ENCODE measurements at places on chromosomes 16 and 17.

DNA sequence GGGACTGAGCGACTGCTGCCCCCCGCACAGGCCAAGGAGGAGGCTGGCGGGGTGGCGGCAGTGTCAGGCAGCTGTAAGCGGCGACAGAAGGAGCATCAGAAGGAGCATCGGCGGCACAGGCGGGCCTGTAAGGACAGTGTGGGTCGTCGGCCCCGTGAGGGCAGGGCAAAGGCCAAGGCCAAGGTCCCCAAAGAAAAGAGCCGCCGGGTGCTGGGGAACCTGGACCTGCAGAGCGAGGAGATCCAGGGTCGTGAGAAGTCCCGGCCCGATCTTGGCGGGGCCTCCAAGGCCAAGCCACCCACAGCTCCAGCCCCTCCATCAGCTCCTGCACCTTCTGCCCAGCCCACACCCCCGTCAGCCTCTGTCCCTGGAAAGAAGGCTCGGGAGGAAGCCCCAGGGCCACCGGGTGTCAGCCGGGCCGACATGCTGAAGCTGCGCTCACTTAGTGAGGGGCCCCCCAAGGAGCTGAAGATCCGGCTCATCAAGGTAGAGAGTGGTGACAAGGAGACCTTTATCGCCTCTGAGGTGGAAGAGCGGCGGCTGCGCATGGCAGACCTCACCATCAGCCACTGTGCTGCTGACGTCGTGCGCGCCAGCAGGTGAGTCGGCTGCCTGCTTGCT lies 5.6 kb upstream of the TMEM88 start:
- DNase-seq, result no peak

GRCh38 chr16:1208239-1208830 lies 16.7 kb downstream of the TPSG1 start:
- no peak for DNase-seq

DNA sequence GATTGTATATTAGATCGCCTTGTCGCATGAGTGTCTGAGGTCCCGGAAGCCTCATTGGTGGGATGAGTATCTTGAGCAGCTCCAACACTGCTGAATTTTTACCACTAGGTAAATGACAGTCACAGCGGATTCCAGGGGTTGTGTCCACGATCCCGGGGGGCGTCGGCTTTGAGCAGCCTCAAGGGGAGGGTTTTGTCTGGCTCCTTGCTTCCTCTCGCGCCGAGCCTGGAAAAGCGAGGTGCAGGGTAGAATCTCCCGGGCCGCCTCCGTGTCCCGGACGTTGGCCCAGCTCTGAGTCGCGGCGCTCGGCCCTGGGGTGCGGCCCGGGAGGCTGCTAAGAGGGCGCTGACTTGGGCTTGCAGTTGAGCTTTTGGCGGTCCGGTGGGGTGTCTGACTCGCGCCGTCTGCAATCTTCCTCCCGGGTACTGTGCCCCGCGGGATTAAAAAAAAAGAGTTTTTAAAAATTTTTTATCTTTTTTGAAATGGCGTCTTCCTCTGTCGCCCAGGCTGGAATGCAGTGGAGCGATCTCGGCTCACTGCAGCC lies 4.5 kb downstream of the OR1F1 start:
- no peak for DNase-seq

DNA sequence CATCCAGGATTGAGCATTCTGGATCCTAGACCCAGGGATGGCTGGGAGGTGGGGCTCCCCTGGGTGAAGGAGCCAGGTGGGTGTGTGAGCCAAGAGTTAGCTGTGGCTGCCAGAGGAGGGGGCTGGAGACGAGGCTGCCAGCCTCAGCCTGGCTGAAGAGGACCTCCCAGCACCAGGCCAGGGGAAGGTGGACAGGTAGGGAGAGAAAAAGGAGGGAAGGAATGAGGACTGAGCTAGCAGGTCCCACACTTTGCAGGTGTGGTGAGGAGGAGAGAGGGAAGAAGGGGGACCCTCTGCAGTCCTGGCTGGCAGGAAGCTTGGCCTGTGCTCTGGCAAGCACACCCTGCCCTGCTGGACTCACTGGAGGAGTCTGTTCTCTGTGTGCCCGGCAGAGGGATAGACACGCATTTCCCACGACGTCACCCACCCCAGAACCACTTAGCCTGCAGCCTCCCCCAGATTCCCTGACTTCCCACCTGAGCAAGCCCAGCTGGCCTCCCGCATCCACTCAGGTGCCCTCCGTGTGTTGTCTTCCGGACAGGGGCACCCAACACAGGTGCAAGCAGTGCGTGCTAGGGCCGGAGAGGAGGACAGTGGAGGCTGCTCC lies 42.0 kb downstream of the SOCS3 start:
- DNase-seq, result no peak

DNA sequence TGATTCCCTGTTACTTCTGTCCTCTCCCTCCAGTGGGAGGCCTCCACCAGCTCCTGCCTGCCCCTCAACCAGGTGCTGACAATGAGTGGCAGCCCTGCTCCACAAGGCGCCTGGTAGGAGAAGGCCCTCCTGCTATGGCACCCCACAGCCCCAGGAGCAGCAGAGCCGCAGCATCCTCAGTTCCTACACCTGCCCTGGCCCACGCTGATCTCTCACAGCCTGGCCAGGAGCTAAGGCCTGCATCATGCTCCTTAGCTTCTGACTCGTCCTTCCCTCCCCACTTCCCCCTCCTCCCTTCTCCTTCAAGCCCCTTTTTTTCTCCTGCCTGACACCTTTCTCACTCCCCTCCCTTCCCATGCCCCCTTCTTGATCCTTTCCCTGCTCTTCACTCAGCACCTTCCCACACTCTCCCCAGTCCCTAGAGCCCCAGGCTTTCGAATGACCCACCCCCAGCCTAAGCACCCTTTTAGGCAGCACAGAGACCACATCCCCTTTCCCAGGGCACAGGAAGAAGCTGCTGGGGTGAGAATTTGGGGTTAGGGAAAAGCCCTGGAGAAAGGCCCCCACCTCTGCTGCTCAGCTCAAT lies 6.5 kb downstream of the PROCA1 start:
- DNase-seq, result no peak

- no peak for DNase-seq
Observed at GRCh38 chr17:17137731-17138585, 68.2 kb downstream of the PLD6 start.

- DNase-seq, result no peak
Observed at GRCh38 chr16:88606148-88606757, 32.1 kb upstream of the IL17C start.

- no peak for DNase-seq
Observed at GRCh38 chr16:87582216-87582965, 19.9 kb upstream of the JPH3 start.

- no peak for DNase-seq
Observed at GRCh38 chr17:68036304-68037147, 991 bp downstream of the KPNA2 start.

DNA sequence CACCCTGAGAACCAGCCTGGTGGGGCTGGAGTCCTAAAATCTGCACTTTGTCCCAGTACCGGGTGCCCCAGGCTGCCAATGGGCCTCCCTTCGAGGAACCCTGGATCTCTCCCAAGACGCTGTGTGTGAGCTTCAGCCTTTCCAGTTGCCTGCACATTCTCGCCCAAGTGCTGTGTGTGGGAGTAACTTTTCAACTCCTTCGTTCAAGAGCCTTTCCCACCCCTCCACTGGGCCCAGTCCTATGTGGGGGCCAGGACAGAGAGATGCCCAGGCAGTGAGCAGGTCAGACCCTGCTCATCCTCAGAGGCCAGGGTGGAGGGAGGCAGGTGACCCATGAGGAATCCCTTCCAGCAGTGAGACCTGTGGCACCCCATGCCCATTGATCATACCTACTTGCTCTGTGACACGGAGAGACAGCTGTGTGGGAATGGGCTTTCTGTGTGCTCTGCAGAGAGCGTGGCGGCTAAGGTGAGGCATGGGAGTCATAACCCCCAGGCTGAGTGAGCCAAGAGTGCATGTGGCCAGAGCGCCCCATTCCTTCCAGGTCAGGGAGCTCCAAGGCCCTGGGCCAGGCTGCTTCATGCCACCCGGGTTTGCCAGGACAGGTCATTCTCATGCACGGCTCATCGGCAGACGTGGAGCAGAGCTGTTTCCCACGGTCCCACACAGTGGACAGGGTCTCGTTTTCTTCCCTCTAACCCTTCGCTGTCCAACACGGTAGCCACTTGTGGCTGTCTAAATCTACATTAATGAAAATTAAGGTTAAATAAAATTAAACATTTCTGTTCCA lies 154.4 kb downstream of the CLEC16A start:
- DNase-seq, result no peak

DNA sequence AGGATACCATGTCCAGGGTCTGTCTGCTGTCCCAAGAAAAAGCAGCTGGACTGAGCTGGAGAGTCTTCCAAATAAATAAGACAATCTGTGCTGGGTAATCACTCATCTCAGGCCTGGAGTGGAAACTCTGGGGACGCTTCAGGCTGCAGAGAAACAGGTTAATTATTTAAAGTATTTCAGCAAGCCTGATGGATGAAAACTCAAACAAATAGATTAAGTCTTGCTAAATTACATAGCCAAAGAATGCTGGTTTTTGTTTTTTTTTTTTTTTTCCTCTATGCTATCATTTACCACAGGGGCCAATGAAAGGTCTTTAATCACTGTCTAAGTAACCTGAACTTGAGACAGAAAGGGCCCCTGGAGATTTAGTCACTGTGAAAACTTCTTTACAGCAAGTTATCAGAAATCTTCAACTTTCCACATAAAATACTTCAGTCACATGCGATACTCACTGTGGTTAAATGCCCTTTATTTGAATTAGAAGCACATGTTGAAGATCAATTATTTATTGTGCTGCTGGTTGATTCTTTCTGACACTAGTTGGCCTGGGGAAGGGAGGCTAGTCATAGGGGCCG lies 31.0 kb upstream of the KCNJ2 start:
- no peak for DNase-seq

DNA sequence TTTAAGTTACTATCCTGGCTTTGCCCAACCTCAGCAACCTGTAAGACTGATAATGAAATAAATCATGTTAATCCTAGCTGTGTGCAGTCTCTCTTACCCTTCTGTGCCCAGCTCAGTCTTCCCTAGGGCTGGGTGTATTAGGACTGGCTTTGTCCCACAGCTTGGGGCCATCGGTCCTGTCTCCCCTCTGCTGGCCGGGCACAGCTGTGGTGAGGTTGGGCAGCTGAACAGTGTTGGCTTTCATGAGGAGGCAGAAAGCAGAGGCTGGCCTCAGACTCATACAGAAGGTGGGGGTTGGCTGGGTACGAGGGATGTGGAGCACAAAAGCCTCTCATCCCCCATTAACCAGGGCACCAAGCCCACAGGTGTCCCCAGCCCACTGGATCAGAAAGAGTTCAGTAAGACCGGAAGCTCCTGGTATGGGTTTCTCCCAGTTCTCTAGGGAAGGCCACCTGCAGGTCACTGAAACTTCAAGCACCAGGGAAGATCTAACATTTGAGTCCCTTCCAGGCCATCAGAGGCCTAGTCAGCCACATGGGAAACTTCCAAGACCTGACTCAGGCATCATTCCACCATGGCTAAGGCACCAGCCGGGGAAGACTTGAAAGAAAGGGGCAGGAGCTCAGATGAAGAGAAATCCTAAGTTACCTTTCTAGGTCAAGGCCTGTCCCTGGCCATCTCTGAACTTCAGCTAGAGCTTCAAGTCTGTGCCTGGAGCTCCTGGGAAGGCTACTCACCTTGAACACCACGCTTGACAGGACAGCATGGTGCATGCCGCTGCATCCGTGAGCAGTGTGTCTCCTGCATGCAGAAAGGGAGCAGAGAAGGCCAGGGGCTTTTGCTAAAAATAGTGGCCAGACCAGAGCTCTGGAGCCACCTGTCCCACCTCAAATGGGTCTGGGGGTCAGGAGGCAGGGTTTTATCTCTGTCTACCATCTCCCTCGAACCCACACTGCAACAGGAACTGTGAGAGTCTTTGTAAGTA lies 8.8 kb downstream of the CNP start:
- no peak for DNase-seq

DNA sequence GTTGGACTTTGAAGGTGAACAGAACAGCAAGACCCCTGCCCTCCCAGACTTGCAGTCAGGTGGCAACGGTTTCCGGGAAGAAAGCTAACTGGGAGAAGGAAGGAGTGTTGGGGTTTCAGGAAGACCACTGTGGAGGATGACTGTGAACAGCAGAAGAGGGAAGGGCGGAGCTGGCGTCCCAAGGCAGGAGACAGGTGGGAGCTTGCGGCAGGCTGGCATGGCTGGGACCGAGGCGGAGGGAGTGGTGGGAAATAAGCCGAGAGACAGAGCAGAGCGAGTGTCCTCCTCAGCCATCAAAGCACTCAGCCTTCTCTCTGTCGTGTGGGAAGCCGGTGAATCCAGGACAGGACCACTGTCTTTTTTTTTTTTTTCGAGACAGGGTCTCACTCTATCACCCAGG lies 108.5 kb upstream of the CACNG5 start:
- no peak for DNase-seq

GRCh38 chr17:52297230-52298010 lies 138.9 kb upstream of the CA10 start:
- no peak for DNase-seq

DNA sequence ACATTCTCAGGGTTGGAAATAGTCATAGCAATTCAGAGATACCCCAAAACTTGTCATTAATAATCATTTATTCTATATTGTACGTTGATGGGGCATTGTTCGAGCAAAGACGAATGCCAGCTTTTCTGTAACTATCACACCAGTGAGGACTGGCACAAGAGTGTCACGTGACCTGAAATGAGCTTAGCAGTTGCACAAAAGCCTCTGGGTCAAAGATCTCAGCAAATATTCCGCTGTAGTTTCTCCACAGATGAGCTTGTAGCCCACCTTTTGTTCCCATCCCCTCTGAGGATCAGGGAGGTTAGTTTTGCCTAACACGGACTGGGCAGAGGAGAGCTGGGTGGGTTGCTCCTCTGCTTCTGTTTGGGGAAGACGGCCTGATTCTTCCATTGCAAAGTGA lies 18.2 kb downstream of the IRX3 start:
- no peak for DNase-seq

DNA sequence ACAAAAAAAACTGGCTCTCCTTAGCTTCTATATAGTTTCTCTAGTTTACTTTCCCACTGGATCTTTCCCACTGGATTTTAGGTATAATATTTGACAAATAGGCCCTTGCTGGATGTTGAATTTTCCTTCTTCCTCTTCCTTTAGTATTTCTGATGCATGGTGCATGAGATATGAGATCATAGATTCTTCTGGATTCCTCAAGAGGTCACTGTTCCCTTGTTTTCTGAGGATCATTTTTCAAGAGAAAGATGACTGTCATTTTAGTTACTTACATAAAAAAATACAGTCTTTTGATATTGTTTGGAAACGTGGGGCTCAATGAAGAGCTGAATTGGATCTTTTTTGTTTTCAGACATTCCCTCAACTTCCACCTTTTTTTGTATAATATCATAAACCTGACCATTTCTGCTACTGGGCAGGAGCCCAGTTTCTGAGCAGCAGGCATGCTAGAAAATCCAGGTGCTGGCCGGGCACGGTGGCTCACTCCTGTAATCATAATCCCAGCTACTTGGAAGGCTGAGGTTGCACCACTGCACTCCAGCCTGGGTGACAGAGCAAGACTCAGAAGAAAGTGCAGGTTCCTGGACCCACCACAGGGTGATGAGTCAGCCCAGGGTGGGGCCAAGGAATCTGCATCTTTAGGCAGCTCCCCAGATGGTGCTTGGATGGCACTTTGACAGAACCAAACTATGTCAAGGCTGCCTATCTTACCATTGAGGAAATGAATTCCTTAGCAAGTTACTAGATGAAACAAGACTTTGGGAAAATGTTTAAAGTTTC lies 70.3 kb downstream of the SDR42E1 start:
- peak; percentile 50 for DNase-seq

- DNase-seq, result no peak
Observed at GRCh38 chr17:80539022-80539641, 5.5 kb upstream of the RPTOR start.

- no peak for DNase-seq
Observed at GRCh38 chr16:11673091-11674000, 5.1 kb downstream of the SNN start.
